HuH-7 (cell line): ENCODE measurements at places on chromosomes 11 and 22.

DNA sequence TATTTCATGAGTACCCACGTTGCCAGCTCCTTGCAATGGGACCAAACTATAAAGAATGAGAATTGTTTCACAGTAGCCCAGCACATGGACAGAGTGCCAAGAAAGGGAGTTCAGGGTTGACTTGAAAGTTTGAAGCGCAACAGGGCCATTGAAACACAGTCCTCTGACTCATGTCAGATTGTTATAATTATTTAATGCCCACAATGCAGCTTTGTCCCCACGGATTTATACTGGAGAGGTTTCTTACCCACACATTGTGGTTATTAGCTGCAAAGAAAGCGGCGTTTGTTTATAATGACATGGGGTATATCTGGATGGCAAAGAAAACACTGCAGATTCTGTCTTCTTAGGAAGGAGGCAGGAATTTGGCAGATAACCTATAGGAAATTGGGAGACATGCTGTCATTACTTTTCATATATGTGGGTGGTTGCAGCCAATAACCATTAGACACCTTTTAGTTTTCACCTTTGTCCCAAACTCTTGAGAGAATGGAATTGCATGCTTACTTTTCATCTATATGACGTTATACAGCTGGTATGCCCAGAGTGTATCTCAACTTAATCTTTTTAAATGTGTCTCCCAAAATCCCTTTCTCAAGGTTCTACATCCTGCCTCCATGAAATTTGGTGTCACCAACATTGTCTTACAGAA lies 143.6 kb downstream of the TEAD1 start:
- DNase-seq: no peak

- DNase-seq: no peak
Measured at GRCh38 chr11:117735350-117735977, 61.6 kb downstream of the DSCAML1 start.

- DNase-seq: no peak
Measured at GRCh38 chr11:40183073-40184064, 1276.1 kb downstream of the LRRC4C start.

- DNase-seq: no peak
Measured at GRCh38 chr11:2932850-2933251, 3.6 kb upstream of the PHLDA2 start.

DNA sequence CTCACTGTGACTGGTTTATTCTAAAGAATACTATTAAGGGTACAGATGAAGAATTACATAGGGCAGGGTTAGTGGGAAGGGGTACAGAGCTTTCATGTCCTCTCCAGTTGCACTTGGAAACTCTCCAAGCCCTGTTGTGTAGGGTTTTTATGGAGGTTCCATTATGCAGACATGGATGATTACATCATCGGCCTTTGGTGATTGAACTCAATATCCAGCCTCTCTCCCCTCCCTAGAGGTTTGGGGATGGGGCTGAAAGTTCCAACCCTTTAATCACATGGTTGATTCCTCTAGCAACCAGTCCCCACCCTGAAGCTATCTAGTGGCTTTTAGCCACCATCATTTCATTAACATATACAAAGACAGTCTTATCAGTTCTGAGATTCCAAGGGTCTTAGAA lies 472.6 kb downstream of the BUD13 start:
- DNase-seq: no peak

DNA sequence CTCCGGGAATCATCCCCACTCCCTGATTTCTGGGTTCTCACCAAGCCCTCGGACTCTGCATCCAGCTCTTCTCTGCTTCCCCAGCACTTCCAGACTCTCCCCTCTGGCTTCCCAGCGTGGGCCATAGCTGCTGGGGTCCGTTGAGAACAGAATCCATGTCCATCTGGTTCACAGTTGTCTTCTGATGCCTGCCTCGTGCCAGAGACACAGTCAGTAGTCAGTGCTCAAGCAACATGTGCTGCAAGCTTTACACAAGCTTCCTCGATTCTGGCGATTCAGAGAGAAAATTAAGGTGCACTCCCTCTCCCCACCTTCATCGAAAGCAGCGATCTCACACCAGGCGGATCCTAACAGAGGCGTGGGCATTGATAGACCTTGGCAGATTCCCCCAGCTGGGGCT lies 495.5 kb downstream of the TBC1D22A start:
- no peak for DNase-seq

DNA sequence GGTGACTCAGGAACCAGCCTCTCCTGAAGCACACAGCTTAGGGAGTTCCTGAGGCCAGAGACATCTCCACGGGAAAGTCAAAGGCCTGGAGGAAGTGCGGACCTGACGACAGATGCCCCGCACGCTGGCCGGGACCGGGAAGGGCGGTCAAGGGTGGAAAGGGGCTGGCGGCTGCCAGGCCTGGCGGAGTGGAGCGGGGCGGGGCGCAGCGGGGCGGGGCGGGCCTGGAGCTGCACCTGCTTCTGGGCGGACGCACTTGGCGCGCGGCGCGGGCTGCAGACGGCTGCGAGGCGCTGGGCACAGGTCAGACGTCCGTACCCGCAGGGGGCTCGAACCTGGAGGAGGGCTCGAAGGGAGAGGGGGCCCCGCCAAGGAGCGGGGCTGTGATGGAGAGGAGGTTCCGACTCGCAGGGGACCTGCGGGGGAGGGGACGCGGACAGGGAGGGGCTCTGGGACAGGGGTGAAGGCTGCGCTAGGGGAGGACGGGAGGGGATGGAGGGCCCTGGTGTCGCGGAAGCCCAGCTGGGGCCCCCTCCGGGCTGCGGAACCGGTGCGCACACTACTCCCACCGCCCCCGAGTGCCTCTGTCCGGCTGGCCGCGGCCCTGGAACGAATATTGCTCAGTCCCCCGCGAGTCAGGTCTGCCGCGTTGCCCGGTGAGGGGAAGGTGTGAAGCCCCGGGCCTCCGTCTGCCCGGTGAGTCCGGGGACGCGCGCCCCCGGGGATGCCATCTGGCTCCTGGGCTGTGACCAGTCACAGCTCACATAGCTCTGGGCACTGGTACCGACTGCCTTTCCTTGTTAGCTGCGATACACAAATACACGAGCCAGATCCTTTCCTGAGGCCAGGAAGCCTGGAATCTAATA lies at the start of gene TMEM45B:
Gene TMEM45B (plus strand): TSS at position 253 of the 866 bp plus-strand sequence. CDS start 36,635 bp downstream, outside the sequence.
- no peak for DNase-seq

- no peak for DNase-seq
Measured at GRCh38 chr22:47805394-47805935, 1043.0 kb downstream of the TBC1D22A start.

DNA sequence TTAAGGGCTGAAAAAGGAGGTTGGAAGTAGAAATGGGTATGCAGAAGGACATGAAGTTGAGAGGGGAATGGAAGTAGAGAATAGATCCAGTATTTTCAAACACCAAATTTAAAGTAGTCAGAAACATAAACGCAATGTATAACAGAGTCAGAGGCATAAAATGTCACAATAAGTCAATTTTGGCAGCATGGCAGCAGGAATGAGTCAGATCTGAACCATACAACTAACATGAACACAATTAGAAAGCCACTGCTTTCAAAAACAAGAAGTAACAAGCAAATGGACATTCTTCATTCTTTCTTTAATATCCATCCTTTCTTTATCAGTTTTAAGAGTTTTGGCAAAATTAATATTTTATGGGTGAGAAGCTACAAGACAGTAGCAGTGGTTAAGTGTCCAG lies 2.5 kb downstream of the CHORDC1 start:
- no peak for DNase-seq

- DNase-seq: no peak
Measured at GRCh38 chr11:121575250-121575962, 122.6 kb upstream of the SORL1-AS1 start.

DNA sequence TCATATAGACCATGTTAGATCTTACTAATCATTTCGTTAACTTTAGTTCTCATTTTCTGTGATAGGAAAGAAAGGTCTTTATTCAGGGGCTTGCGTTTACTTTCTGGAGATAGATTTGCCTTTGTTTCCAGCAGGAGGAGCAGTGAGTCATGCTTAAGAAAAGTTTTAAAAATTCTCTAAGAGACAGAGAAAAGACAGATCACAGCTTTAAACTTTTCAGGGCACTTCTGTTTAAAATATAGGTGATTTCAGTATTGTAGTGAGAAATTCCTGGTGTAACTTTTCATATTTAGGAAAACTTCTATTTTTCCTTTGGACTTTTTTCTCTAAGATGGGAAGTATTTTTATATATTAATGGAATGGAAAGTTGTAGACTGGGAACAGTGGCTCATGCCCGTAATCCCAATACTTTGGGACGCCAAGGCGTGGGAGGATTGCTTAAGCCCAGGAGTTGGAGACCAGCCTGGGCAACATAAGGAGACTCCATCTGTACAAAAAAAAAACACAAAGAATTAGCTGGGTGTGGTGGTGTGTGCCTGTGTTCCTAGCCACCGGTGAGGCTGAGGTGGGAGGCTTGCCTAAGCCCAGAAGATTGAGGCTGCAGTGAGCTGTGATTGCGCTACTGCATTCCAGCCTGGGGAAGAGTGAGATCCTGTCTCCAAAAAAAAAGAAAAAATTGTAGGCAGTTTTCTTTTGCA lies 60.3 kb downstream of the ATXN10 start:
- DNase-seq: no peak

GRCh38 chr11:44731685-44732430 lies 5.1 kb downstream of the TSPAN18 start:
- no peak for DNase-seq

- DNase-seq: peak; percentile 13
Measured at GRCh38 chr11:95147364-95147905, 57.8 kb downstream of the ENDOD1 start.

GRCh38 chr11:72278905-72279304 lies 34.9 kb upstream of the PHOX2A start:
- no peak for DNase-seq

- DNase-seq: no peak
Measured at GRCh38 chr11:110712659-110713448, 617 bp upstream of the ARHGAP20 start.
